ENCODE measurements at places on chromosomes 6 and 20.

GRCh38 chr20:58580474-58580835 lies 65.3 kb upstream of the APCDD1L start:
- DNase-seq, result no peak

GRCh38 chr6:112839525-112839961 lies 492.4 kb downstream of the RFPL4B start:
- no peak for DNase-seq

DNA sequence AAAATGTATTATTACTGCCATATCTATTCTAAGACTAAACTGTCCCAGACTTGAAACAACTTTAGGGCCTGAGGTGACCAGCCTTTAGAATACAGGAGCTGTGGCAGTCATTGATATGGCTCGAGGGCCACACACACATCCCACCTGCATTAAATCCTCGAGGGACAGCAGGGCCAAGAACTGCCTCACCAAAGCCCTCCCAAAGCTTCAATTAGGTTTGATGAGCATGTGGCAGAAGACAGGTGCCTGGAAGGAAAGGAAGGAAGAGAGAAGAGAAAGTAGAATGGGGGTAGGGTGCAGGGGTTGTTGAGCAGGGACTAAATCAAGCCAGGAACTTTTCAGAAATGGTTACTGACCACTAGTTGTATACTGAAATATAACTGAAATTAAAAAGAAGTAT lies 115.0 kb downstream of the PDSS2 start:
- no peak for DNase-seq

- no peak for DNase-seq
Measured at GRCh38 chr6:8657522-8657921, 222.2 kb upstream of the SLC35B3 start.

GRCh38 chr6:118080547-118080946 lies 173.5 kb downstream of the SLC35F1 start:
- no peak for DNase-seq

- no peak for DNase-seq
Measured at GRCh38 chr20:46974669-46975434, 80.2 kb downstream of the EYA2 start.

- DNase-seq, result no peak
Measured at GRCh38 chr20:41505184-41505583, 113.0 kb downstream of the CHD6 start.

GRCh38 chr20:44896583-44896982 lies 11.1 kb downstream of the YWHAB start:
- DNase-seq, result no peak

GRCh38 chr6:168534265-168534664 lies 93.3 kb downstream of the SMOC2 start:
- DNase-seq, result no peak

GRCh38 chr6:155274533-155274932 lies 10.7 kb downstream of the CLDN20 start:
- DNase-seq, result no peak

- DNase-seq, result no peak
Measured at GRCh38 chr6:43890197-43891062, 120.4 kb downstream of the VEGFA start.

- no peak for DNase-seq
Measured at GRCh38 chr6:82980086-82980485, 85.6 kb downstream of the UBE3D start.

- DNase-seq, result no peak
Measured at GRCh38 chr6:101296169-101296960, 97.1 kb upstream of the GRIK2 start.

- DNase-seq, result no peak
Measured at GRCh38 chr6:117303323-117303722, 38.0 kb downstream of the VGLL2 start.

DNA sequence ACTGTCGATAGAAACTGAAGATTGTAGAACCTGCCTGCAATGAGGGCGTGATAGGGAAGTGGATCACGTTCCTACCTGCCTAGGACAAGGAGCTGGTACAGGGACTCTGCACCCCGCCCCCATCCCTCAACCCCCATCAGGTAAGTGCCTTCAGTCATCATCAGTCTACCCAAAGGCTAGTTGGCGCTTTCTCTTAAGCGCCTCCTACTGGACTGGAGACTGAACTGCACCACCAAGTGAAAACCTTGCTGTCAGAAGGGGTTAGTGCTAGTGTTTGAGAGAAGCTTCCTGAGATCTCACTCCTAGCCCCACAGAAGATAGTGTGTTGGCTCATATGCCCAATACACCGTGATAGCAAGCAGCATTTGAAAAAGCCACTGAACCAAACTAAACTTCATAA lies 706.5 kb upstream of the MAN1A1 start:
- DNase-seq, result no peak

GRCh38 chr6:34383161-34383631 lies 9.3 kb downstream of the NUDT3 start:
- DNase-seq, result no peak

DNA sequence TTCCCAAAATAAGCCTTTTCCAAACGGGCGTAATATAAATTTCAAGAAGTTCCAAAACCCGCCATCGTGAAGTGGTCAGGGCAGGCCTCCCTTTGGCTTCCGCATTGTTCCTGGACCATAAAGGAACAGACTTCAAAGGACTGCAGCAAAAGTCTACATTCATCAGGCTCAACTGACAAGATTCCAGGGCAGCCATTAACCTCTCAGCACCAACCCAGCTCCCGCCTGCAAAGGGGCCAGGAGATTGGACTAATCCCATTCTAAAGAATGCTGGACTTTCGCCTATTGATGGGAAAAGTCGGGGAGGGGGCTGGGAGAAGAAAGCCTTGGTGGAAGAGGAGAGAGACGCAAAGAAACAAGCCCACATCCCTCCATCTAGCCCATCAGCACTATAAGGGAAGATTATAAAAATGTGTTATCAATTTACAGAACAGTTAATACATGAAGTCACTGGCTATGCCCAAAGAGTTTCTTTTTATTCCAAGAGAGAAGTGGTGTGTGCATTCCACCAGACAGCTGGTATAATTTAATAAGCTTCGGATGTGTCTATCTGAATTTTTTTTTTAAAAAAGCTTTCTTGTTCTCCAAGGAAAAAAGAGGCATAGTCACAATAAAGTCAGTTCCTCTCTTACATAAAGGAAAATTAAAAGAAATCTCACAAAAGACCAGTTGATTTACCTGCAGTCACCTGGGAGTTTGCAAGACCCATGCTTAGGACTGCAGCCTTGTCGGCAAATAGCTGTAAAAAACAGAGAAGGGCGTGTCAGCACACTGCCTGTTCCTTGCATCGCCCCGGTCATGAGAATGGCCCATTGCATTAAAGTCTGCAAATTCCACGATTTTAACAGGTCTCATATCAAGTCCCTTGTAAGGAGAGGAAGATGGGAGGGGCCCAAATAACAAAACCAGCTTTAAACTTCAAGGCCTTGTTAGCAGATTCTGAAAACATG lies 17.8 kb downstream of the JAG1 start:
- DNase-seq, result no peak

DNA sequence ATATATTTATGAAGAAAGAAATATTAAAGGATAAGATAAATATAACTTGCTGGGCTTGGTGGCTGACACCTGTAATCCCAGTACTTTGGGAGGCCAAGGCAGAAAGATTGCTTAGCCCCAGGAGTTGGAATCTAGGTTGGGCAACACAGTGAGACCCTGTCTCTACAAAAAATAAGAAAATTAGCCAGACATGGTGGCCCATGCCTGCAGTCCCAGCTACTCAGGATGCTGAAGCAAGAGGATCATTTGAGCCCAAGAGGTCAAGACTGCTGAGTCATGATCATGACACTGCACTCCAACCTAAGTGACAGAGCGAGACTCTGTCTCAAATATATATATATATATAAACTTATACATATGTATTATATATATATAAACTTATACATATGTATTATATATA lies 164.0 kb downstream of the MRPL14 start:
- DNase-seq, result no peak

DNA sequence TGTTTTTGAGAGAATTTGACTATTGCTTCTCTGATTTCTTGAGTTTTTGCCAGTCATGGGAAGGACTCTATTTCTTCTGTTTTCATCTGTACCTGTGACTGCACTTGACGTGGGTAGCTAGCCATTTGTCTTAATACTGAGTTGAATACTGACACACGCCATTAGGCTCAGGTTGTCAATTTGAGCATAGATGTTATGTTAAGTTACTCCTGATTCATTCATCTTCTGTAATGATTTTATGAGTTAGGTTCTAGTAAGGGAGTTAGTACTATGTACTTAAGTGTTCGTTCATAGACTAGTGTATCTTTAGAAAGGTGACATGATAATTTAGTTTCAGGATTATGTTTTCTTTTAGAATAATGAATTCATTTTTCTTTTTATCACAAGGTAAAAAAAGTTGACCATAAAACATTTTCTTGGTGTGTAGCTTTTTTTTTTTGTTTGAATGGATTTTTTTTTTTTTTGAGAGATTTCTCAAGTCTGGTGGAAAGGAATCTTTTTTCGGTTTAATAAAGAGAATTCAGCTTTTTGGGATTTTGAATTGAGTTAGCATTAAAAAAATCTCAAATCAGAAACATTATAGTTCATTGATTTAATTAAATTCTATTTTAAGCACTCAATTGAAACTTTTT lies 1.7 kb downstream of the AFDN start:
- DNase-seq, result no peak

GRCh38 chr6:79627422-79627821 lies 3.7 kb upstream of the SH3BGRL2 start:
- DNase-seq, result no peak

DNA sequence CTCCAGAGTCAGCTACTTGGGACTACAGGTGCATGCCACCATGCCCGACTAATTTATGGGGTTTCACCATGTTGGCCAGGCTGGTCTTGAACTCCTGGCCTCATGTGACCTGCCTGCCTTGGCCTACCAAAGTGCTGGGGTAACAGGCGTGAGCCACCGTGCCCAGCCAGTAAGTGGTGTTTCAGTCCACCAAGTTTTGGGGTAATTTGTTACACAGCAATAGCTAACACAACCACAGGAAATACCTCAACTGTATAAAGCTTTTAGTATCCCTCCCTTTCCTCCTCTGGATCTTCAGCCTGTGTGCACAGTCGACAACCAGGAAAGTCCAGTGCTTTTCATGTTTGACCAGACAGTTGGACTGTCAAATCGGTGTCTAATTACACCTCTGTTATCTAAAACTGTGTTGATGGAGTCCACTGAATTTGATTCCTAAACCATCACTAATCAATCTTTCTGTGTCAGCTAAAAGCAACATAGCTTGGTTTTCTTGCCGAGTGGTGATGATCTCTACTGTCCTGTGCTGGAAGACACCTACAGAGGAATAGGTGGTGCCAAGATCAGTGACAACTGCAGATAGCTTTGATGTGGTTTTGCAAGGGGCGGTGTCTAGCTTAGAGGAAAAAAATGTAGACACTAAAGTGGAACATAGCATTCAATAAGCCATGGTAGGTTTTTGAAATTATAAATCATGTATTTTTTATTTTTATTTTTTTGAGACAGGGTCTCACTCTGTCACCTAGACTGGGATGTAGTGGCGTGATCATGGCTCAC lies 22.2 kb upstream of the ZBTB2 start:
- no peak for DNase-seq

DNA sequence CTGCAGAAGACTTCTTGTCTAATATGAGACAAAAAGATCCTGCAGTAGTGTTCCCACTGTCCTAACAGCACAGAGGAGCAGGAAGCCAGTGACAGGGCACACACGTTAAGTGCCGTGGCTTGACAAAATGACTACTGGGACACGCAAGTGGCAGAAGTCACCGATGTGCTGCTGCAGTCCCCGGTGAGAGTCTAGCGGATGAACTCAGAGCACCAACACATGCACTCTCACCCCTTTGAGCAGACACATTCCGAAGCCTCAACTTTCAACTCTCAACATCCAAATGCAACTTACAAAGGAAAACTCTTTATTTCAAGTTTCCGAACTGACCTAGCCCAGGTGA lies 898 bp downstream of the LAMA4 start:
- DNase-seq, result no peak

- DNase-seq, result no peak
Measured at GRCh38 chr20:63574156-63574828, at the start of gene HELZ2. HELZ2 (minus strand) TSS chr20:63574239; CDS start chr20:63572385, 1,854 bp downstream.

GRCh38 chr6:30881392-30882203 lies 2.7 kb upstream of the DDR1 start:
- DNase-seq, result no peak

- no peak for DNase-seq
Measured at GRCh38 chr6:105651969-105652368, 249.1 kb upstream of the PREP start.

DNA sequence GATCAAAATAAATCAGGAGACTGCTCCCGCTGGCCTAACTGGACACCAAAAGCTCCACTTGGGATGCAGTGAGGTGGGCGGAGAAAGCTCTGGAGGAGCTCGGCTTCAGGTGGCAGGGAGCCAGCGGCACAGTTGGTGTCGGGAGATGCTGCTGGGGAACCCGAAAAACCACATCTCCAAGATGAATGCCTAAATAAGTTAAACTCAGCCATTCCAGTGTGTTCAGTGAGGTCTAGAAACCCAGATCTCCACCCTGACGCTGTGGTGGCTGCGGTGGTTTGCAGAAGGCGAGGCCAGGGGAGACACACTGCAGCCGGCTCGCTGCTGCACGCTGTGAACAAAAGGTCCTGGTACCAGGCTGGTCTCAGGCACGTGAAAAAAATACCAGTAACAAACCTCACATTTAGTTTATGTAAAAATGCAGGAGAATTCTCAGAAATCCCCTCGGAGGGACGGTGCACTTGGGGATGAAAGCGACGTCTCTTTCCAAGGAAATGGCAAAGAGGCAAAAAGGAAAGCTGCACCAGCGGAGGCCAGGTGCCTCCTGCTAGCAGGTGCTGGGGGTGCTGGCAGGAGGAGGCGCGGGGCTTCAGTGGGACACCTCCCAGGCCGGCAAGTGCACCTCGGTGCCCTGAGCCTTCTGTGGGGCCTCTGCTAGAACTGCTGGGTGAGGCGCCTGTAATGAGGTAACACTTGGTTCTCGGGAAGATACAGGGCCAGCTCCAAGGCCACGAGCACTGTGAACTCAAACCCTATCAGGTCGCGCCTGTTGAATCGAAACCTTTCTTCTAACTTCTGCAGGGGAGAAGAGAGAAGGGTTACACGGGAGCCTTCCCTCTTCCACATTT lies 3.6 kb downstream of the RPS21 start:
- no peak for DNase-seq

DNA sequence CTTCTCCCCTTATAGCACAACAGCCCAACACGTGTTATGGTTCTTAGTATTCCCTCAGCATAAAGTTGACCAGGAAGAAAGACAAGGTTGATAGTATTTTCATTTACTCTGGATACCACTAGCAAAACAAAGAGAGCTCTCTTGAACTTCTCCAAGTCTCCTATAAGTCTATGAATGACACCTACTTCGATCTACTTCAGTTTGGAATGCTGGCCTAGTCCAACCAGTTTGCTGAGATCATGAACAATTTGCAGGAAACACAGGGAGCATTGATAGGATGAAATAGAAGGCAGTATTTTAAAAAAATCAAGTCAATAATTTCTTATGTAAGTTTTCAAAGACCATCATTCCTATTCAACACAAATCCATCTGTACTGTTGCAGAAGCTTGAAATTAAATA lies 93.6 kb downstream of the GJA10 start:
- no peak for DNase-seq

- no peak for DNase-seq
Measured at GRCh38 chr20:45782890-45783289, 8.8 kb downstream of the WFDC3 start.

DNA sequence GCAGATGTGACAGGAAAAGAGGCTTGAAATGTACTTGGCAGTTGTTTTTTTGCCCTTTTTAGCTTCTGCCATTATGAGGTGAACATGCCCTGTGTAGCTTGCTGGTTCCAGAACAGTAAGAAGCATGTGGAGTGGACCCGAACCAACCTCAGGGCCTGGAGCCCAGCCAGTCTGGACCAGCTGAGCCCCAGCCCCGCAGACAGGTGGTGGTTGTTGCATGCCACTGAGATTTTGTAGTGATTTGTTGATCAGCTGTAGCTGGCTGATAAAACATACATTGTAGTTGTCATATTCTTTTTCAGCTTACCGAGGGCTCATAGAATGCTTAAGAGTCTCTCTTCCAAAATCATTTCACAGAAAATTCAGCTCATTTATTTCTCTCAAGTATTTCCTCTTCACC lies 182.2 kb downstream of the FARS2 start:
- no peak for DNase-seq

Measured in cerebellar nuclear complex (tissue), 1 donor.